CD8-positive, alpha-beta memory T cell (primary cell): ENCODE measurements at places on chromosomes 3 and 15. TPM values are rescaled to one million over a fixed set of nuclear protein-coding genes. Genes with fewer than 3 reads are reported as not detected.

GRCh38 chr3:182729903-182730674, 63.2 kb upstream of the ATP11B start:
- DNase-seq: no peak

GRCh38 chr15:94105760-94106159, 125.6 kb upstream of the MCTP2 start:
- DNase-seq: no peak

GRCh38 chr3:11304175-11304574, 32.0 kb downstream of the ATG7 start:
- DNase-seq: no peak

Gene GATM
- total RNA-seq: 1.9 TPM

Gene UPK1B
- total RNA-seq: not detected

Gene MEX3B
- total RNA-seq: 0.61 TPM

Gene SPESP1
- 0.86 TPM for total RNA-seq

Gene NMNAT3
- 2.1 TPM for total RNA-seq

Gene IL20RB
- 0.71 TPM for total RNA-seq

Gene CDC25A
- total RNA-seq: 58.4 TPM

Gene AMOTL2
- not detected for total RNA-seq
